ENCODE measurements at places on chromosomes 2 and 18.

DNA sequence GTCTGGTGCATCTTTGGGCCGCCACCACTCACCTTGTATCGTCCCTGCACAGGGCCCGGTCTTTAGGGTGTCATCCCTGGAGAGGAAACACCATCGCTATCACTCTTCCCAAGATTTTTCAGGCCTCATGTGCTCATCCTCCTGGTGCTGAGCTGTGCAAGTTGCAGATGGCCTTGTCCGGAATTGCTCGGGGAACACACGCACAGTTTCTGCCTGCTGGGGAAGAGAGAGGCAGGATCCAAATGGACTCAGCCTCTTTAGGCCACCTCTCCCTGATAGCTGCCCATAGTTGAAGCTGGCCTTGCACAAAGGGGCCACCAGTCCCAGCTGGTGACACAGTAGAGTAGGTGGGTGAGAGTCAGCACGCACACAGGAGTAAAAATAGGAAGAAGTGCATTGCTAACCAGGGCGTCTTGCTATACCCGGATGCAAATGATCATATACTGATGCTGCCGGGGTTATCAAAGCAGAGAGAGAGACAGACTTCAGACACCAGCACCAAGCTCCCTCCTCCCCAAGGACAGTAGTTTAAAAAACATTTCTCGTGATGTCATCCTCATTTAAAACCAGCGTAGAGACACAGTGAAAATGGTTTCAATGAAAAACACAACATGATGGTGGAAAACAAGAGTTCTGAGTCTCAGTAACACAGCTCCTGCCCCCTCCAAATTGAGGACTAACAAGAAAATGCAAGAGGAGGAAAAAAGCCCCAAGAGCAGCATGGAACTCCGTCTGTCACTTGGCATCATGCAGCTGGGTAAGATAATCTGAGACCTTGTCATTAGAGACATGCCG is 147.5 kb upstream of the NCK2 start:
- no peak for DNase-seq

DNA sequence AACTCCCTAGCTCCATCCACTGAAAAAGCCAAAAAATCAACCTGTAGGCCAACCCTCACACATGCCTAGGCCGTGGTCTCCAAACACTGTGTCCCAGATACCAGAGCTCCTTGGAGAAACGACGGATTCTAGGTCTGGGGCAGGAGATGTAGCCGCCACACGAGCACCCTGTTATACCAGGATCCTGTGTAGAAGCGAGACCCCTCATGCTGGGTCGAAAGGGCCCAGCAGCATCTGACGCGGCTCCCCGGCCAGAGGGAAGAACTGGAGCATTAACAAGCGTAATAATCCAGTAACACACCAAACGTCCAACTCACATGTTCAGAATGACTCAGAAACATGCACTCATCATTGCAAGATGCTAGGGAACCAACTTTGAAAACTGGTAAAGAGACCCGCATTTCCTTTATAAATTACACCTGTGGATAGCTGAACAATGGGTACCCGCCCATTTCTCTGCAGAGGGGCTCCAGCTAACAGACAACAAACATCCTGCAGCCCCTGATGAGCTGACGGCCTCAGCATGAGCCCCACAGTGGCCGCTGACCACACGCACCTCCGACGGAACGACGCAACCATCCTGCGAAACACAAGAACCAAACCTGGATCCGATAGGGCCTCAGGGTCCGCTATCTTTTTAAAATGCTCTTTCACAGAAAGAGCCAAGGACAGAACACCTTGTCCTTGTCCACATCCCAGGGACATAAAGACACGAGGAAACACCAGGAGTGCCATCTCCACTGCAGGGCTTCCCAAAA is 14.2 kb downstream of the SLC66A2 start:
- no peak for DNase-seq

DNA sequence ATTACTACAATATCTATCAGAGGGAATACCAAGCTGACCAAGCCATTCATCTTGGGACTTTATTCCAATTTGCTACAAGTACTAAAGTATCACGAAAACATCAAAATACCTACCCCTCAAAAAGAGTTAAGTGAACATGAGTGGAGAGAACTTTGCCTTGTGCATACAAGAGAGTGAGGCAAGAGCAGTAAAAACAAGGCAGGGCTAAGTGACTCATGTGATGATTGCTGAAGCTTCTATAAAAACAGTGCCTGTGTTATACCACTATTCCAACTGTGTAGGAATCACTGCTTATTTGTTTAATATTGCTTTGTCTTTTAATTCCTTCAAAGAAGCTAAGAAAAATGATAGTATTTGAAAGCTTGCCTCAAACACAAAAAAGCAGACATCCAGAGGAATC is 61.2 kb downstream of the FARSB start:
- no peak for DNase-seq

DNA sequence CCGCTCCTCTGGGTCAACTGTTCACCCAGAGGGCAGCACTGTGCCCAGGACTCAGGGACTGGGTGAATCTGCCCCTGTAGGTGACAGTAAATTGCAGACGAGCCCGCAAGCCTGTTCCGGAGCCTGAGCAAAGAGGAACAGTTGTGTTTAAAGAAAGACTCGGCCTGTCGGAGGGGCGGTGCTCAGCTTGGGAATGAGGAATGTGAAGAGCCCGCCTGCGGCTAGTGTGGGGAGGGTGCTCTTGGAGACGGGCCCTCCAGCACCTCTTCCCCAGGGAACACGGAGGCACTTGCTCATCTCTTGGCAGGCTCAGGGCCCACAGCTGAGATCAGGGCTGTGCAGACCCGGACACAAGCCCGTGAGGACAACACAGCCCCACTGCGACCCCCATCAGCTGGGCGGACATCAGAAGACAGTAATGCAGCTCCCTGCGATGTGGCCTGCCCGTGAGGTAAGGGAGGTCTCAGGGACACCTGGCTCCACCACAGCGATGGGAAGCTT is 299.0 kb downstream of the NDUFA10 start:
- no peak for DNase-seq

DNA sequence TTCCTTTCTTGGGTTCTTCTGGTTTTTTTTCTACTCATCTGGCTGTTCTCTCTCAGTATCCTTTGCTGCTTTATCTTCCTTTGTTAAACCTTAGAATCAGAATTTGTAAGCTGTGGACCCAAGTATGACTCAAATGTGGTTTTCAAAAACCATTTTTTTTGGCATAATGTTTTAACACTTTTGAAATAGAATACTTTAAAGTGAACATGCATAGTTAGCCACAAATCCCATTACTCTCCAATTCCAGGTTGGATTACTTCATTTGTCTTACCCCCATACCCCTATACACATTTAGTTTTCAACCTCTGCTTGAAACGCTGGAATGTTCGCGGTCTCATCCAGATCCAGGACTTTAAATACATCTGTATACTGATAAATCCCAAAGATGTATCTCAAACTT is 29.1 kb downstream of the ALMS1 start:
- DNase-seq, result no peak

DNA sequence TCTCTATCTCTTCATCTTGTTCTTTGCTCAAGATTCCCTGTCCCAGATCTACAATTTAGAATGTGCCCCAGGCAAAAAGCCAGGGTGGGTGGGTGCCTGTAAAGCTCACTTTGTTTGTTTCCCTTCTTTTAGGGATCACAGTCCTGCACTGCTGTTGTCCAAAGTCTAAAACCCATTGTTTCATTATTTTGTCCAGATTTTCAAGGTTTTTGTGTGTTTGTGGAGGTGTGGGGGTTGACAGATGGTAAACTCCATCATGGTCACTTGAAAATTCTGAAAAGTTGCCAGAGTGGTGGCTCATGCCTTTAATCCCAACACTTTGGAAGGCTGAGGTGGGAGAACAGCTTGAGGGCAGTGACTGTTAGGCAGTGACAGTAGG is 41.5 kb downstream of the YES1 start:
- DNase-seq, result no peak

- DNase-seq, result no peak
Measured at GRCh38 chr2:235849489-235849888, 318.7 kb downstream of the GBX2 start.

GRCh38 chr2:3972377-3972776 is 269.0 kb downstream of the DCDC2C start:
- DNase-seq, result no peak

DNA sequence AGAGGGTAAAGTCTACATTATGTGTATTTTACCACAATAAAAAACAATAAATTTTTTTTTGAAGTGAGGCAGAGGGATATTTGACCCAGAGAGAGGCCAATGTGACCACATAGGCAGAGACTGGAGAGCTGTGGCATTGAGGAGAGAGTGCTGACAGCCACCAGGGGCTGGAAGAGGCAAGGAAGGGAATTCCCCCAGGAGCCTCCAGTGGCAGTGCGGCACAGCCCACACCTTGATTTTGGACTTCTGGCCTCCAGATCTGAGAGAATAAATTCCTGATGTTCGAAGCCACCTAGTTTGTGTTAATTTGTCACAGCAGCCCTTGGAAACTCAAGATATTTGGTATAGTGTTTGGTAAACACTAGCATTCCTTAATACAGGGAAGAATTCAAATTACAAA is 22.7 kb downstream of the ANKRD29 start:
- no peak for DNase-seq

DNA sequence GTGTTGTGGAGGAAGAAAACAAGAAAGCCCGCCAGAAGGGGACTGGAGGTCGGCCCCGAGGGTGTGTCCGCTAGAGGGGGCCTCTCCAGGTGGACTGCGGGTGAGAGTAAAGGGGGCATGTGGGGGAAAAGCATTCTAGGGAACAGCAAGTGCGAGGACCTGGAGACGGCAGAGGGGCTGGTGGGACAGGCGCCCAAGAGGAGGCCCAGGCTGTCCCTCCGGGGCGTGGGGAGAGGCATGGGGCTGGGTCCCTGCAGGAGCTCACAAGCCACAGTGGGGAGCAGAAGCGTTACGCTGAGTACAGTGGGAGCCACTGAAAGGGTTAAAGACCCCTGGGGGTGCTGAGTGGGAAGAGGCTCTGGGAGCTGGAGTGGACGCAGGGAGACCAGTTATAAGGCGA is 1.6 kb upstream of the KLF11 start:
- DNase-seq, result no peak

DNA sequence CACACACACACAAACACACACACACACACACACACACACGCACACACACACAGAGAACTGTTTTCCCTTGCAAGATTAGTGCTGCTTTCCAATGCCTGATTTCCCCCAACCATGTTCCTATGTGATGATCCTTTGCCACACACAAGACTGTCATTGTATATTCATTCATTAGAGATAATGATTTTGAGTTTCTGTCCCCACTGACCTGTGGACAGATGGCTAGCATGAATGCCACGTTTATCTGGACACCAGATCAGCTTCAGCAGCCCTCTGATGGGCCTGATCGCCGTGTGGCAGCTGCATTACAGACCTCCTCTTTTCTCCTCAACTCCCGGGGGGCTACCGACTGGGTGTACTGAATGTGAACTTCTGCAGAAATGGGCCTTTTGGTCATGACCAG is 353.0 kb downstream of the MYCN start:
- DNase-seq, result no peak

GRCh38 chr2:112185131-112185530 is 46.9 kb downstream of the FBLN7 start:
- DNase-seq, result no peak

DNA sequence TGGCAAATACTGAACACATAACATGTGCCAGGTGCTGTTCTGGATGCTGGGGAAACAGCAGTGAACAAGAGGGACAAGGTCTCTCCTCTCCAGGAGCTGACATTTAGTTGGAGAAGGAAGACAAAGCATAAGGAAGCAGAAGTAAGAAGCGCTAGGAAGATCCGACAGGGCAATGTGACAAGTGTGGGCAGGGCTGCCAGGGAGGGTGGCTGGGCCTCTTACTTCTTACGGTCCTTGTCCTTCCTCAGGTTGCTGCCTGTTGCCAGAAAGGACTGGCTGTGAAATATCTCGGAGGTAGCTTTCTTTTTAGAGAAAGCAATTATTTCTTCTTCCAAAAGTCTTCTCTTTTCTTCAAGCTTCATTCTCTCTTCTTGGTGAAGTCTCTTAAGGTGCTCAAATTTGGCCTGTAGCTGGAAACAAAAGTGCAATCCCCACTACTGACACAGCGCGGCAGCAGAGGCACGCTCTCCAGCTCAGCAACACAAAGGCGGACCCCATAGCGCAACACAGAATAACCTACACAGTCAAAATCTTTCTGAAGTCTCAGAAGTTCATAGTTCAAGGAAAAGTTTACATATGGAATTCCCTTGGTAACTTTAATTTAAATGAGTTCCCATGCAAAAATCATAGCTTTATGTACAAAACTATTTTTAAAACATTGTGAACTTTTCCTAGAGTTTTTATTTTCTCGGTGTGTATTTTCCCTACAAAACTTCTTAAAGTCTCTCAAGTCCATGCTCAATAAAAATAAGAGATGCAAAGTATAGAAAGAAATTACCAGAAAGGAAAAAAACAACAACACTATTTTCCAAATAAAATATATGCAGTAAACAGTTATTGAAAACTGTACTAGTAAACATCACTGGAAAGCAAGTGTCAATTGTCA is 67.7 kb downstream of the SEPTIN10 start:
- DNase-seq, result no peak

DNA sequence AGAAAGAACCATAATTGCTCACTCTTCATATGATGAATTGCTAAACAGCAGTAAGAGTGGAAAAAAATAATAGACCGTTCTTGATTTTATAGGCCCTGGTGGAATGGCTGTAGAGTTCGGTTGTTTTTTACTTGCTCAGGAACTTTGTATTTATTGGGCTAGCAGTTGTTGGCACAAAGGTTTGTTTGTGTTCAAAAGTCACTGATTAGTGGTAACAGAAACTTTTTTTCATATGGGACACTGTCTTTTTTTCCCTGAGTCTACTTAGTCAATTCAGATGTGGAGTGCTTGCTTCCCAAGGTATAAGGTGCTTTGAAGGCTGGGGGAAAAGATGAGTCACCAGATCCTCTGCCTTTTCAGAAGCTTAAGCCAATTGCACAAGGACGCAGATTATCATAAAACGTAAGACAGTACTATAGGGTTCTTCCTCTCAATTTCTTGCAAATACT is 25.8 kb downstream of the PHLPP1 start:
- DNase-seq, result no peak

- DNase-seq, result no peak
Measured at GRCh38 chr2:224520064-224520463, 65.1 kb downstream of the CUL3 start.

DNA sequence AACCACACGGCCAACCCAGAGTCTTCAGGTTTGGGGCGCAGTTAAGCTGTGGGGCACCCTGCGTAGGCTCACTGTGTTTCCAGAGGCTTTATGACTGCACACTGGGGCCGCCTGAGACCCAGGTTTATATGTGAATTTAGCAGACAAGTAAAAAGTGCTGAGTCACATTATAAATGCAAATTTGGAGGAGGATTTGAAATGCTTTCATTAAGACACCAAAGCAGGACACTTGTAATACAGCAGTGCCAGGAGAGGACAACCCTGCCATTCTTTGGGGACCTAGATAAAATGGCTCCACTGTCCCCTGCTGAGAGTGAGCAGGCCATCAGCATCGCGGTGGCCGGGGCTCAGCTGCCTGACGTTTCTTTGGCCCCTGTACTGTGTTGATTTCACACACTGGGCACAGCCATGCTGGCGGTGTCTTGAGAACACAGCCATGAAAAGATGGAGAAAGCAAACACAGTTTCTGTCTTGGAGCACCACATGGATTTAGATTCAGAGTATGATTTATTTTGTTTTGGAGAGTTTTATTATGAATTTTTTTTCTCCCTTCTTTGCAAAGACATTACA is 10.2 kb downstream of the ACKR3 start:
- DNase-seq, result no peak
